ENCODE measurements at places on chromosomes 5 and 9. TPM values are rescaled to one million over a fixed set of nuclear protein-coding genes. Genes with fewer than 3 reads are reported as not detected.

The AGPAT2 gene
- 46.1 TPM for total RNA-seq

The HTR4 gene
- total RNA-seq = not detected

The CCL27 gene
- not detected for total RNA-seq

The PPP3R2 gene
- total RNA-seq = not detected

The PKD2L2 gene
- total RNA-seq = not detected

The FEM1C gene
- total RNA-seq = 19.3 TPM
